ENCODE measurements at places on chromosomes 2 and 18.

- DNase-seq = no peak
Measured at GRCh38 chr18:74198453-74198852, 50.1 kb downstream of the TIMM21 start.

DNA sequence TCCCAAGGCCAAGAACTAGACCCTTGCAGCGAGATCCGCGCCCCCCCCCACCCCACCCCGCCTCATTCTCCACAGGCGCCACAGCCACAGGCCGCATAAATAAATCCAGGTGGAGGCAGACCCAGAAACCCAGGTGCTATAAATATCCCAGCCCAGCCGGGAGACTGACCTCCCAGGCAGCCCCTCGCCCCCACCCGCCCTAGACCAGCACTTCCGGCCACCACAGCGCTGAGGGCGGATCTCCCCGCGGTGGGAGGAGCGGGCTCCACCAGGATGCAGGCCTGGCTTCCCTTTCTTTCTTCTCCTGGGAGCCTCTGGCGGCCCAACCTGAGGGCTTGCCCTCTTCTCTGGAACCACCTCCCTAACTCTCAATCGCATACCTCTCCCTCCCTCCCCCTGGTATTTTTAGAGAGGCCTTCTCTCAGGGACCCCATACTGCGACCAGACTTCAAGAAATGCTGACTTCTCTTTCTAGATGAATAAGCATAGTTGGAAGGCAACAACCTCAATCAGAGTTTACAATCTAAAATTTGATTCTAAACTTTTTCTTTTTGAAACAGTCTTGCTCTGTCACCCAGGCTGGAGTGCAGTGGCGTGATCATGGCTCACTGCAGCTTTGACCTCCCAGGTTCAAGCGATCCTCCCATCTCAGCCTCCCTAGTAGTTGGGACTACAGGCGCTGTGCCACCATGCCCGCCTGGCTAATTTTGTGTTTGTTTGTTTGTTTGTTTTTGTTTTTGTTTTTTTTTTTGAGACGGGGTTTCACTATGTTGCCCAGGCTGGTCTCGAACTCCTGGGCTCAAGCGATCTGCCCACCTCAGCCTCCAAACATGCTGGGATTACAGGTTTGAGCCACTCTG is 55.0 kb downstream of the PKDCC start:
- DNase-seq = peak; percentile 67

DNA sequence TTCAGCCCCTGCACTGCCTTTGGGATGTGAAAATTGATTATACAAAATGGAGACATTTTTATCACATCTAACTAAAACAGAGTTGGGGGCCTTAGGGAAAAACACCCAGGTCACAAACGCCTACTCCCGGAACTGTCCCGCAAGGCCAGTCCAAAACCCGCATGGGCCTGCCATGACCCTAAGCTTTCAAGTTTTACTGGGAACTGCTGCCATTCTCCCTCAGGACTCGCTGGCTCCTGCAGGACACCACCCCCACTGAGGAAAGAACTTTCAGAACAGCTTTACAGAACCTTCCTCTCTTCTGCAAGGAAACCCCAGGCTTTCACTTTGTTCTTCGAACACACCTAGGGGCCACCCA is 320.4 kb upstream of the HS6ST1 start:
- DNase-seq = no peak

- DNase-seq = no peak
Measured at GRCh38 chr2:201837824-201838431, 31.6 kb downstream of the CDK15 start.

DNA sequence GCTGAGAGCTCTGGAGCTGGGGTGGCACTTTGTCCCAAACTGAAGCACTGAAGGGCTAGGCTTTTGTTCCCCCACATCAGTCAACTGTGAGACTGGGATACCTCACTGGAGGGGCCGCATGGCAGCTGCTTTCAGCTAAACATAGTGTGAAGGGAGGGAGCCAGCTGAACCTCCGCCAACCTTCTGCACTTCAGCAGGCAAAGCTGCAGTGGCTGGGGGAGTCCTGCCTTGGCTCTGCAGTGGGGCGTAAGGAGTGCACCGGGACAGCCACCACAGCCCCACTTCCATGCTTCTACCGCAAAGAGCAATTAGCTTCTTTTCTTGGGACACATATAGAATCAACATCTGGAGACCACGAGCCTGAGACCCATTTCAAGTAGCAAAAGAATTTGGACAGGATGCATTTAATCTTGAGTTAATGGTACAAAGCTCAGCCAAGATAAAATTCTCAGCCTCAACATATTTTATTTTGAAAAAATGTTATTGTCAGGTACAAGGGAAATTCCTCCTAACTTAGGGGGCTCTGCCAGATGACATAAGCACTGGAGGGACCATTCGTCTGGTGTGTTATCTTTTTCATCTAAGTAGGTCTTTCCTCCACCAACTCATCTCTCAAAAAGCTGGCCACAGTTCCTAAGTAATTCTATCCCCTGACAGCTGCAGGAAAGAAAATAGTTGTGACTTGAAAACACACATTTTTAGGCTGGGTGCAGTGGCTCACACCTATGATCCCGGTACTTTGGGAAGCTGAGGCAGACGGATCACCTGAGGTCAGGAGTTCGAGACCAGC is 25.6 kb upstream of the MYCN start:
- DNase-seq = peak; percentile 79

DNA sequence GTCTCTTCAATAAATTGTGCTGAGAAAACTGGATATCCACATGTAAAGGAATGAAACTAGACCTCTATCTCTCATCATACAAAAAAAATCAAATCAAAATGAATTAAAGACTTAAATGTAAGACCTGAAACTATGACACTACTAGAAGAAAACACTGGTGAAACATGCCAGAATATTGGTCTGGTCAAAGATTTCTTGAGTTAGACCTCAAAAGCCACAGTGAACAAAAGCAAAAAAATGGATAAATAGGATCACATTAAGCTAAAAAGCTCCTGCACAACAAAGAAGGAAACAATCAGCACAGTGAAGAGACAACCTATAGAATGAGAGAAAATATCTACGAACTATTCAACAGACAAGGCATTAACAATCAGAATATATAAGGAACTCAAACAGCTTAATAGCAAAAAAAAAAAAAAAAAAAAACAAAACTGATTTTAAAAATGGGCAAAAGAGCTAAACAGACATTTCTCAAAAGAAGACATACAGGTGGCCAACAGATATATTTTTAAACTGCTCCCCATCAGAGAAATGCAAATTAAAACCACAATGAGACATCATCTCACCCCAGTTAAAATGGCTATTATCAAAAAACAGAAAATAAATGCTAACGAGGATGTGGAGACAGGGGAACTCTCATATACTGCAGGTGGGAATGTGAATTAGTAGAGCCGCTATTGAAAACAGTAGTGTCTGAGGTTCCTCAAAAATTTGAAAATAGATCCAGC is 66.3 kb downstream of the NCKAP1 start:
- DNase-seq = no peak

- DNase-seq = no peak
Measured at GRCh38 chr2:231531883-231532755, 1.9 kb upstream of the NMUR1 start.

- no peak for DNase-seq
Measured at GRCh38 chr2:7951001-7951400, 730.9 kb upstream of the ID2 start.

DNA sequence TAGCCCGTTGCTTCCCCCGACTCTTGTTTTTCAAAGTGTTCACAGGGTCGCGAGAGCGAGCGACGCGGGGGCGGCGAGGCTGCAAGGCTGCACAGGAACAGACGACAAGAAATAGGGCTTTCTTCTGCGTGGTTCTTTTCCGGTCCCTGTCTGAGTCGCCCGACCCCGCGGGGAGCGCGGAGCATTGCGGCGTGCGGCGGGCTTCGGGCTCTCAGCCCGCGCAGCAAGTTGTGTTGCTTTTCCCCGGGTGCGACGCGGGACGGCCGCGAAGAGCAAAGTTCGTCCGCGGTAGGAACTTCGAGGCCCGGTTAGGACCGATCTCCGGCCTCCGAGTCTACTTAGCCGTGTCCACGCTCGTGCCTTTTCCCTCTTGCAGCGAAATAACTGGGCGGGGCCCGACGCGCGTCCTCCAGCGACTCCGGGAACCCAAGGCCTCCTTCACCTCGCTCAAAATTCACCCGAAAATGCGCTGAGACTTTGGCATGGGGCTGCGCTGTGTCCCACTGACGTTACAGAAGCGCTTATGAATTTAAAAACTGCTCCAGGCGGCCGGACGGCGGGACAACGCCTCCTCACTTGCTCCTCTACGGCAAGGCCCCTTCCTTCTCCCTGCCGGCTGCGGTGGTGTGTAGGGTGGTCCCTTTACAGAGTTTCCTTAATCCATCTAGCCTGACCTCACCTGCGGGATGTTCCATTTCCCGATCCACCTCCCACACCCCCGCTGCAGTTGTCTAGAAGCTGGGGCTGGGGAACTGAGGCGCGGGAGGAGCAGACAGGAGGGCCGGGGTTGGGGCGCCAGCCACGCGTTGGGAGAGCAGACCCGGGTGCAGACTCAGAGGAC is 1.5 kb upstream of the BCL2L11 start:
- DNase-seq = peak; percentile 28

DNA sequence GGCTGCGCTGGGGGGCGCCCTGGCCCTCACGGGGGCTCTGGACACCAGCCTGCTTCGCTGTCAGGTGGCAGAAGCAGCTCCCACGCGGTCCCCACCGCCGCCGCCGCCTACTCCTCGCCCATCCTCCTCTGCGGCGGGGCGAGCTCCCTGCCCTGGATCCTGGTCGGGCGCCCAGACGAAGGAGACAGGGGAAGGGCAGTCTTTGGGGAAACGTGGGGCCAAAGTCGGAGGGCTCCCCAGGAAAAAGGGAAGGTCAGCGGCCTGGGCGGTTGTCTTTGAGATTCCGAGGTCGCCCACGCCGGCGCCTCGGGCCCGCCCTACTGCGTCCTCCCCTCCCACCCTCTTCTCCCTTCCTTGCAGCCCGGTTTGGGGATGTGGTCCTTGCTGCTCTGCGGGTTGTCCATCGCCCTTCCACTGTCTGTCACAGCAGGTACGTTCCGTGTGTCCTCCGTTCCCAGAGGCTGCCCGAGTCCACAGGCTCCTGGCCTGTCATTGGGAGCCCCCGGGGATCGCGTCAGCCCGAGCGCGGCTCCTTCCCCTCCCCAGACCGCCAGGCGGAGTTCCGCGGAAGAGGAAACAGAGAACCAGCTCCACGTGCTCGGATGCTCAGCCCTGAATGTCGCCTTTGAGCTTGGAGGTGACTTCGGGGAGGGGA is 800 bp downstream of the IL1RL2 start:
- peak; percentile 57 for DNase-seq

GRCh38 chr2:101089419-101089818 is 61.8 kb downstream of the TBC1D8 start:
- DNase-seq = no peak

- DNase-seq = no peak
Measured at GRCh38 chr2:37880551-37880950, 44.5 kb upstream of the RMDN2 start.

- DNase-seq = peak; percentile 58
Measured at GRCh38 chr18:75208155-75208835, 644 bp downstream of the PTGR3 start.

DNA sequence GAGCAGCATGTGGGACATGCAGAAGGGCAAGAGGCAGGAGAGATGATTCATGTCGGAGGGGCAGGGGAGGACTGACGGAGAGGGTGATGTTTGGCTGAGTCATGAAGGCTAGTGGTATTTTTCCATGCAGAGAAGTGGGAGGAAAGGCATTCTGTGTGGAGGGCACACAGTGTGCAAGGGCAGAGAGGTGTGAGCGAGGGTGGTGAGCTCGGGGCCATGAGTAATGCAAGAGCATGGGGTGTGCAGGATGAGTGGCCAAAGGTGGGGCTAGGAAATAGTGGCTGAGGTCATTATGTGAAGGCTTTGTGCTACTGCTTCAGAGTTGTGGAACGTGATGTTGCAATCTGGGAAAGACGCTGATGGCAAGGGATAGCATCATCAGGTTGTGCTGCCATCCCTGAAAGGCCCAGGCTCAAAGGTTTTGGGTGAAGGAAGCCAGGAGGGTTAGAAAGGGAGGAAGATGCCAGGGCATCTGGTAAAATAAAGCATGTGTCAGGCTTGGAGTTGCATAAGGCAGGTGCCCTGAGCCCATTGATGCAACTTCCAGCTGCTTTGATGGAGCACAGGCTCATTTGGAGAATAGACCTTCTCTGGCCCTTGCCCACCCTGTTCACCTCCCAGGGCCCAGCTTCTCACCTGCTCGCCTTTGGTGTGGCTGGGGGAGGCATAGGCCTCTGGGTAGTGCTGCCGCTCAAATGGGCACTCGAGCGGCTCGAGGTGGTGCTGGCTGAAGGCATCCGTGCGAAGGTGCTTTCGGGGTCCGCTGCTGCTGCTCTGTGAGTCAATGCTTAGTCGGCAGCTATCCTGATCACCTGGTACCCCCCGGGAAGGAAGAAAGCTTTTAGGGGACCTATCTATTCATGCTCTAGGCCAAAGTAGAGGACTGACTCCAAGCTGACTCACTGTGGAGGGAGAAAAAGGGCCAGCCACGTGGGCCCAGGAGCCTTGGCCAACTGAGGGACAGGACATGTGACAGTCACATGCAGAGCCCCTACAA is 37.5 kb downstream of the PAX8 start:
- DNase-seq = peak; percentile 41

DNA sequence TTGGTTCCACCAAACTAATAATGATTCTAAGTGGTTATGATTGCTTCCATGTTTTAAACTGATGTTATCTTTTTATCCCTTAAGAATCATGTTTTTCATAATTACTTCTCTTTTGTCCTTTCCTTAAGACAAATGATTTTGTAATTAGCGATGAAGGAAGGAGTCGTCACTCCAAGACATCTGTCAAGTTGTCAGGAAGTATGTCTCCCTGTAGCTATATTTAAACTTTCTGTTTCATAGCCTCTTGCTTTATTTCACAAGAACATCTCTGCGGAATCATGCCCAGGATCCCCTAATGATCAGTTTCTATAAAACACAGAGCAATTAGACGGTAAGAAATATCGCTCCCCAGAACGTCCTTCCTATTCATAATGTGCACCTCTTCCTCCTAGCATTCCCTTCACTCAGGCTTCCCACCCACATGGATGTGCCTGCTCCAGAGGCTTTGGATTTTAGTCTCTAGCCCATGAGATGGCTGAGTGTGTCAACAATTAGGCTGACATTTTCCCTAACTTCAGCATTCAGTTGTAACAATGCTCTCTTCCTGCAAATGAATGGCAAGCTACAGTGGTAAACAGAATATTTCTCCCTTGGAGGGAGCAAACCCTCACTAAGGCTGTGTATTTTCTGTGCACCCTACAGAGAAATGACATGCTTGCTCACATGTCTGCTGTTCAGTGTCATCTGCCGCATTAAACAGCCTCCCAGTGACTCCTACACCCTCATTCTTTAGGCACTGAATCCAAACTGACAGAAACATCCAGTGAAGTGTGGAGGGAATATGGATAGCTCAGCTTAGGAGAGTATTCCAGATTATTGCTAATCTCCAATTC is 879.6 kb upstream of the CELF4 start:
- DNase-seq = no peak

DNA sequence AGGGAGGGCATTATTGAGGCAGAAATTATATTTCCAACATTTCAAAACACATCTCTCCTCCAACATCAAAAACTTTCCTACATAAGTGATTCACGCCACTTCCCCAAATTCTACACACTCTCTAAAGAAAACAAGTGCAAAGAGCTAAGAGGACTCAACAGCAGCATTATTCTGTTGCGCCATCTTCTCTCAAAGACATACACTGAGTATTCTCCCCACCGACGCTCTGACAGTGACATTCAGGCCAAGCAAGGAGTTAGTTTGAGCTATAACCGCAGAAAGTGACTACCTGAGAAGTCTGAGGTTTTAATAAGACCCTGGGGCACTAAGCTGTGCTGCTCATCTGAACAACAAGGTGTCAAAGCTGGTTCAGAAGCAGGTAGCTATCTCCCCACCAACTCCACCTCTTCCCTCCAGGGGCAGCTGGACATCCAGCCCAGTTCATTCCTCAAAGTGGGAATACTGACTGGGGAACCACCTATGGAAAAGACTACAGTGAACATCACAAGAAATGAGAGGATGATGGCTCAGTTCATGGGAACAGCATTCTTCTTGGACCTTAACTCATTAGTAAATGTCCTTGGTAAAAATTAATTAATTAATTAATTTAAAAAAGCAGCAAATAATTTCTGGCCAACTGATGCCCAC is 309.5 kb upstream of the CCDC68 start:
- DNase-seq = no peak
